ENCODE measurements at places on chromosomes 12 and 14. TPM values are rescaled to one million over a fixed set of nuclear protein-coding genes. Genes with fewer than 3 reads are reported as not detected.
A peak's percentile ranks its signal among the peaks of the same experiment; 100 is the strongest.

DNA sequence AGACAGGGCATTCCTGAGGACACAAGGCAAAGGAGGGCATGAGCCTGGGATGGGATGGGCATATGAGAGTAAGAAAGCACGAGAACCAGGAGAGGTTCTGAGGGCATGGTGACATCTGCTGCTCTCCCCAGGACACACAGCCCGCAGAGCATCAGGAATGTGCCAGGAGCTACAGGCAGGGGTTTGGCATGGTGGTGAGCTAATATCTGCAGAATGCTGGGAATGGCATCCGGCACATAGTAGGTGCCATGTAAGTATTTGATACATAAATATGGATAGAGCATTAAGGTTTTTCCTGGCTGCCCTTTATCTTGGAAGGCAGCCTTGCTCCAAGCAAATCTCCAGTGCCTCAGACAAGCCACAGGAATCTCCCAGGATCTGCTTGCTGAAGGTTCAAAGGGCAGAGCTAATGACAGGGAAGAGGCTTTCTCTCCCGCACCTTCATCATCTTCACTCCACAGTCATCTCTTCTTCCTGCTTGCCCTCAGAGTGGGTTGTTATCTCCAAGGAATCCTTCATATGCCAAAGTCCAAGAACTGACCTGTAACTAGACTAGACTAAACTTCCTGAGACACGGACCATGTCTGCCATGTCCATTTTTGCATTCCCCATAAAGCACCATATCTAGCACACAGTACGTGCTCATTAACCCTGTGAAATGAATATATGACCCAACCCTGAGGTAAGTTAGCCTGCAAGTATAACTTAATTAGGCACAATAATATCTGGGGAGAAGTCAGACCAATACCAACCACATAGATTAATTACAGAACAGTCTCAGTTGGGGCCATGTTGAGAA is 62.0 kb upstream of the SCN8A start:
- DNase-seq, result no peak

GRCh38 chr12:117187421-117187820 is 2.8 kb downstream of the FBXO21 start:
- DNase-seq, result no peak

GRCh38 chr12:112980491-112981158 is 2.3 kb downstream of the OAS2 start:
- DNase-seq, result no peak

- no peak for DNase-seq
Observed at GRCh38 chr12:50072198-50072907, 12.8 kb upstream of the SMARCD1 start.

- DNase-seq, result no peak
Observed at GRCh38 chr14:71891970-71892369, 40.3 kb upstream of the RGS6 start.

DNA sequence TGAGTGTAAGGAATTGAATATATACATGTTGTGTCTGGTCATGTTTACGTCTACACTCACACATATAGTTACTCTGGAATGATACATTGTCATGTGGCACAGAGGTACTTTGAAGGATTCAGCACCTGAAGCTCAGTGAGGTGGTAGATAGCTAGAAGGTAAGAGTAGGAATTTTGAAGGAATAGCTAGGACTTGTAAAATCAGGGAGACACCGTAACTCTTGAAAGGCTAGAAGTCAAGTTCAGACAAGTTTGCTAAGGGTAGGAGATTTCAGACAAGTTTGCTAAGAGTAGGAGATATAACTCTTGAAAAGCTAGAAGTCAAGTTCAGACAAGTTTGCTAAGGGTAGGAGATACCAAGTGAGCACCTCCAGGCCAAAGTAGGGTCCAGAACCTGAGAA is 14.0 kb upstream of the NRXN3 start:
- no peak for DNase-seq

GRCh38 chr12:104692557-104693218 is 235.9 kb downstream of the CHST11 start:
- no peak for DNase-seq

DNA sequence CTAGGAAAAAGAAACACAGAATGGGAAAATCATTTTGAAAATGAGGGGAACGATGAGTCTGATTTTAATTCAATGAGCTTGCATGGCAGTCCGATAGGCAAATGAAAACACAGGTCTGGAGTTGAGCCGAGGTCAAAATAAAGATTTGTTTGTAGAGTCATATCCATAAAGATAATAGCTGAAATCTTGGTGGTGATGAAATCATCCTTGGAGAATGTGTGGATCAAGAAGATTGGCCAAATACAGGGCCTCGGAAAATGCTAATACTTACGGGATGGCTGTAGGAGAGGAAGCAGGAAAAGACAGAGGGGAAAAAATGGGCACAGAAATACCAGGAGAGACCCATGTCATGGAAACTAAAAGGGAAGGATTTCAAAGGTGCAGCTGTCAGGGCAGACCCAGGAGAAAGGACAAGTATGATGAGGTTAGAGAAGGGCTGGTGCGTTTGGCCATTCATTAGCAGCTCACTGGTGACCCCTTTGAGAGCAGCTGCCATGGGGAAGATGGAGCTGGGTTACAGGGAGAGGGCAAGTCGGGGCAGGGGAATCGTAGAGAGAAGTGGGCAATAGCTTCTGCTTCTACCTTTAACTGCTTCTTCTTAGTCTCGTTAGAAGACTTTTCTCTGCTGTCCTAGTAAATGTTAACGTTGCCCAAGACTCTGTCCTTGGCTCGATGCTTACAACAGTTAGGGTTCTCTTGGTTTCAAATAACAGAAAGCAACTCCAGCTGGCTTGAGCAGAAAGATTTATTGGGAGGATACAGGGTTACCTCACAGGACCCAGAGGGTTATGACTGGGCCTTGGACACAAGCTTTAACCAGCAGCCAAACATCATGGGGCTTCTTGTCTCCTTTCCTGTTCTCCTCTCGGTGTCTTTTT is 161.8 kb downstream of the EFCAB11 start:
- DNase-seq, result no peak

GRCh38 chr12:25052196-25052913 is 103.5 kb upstream of the BCAT1 start:
- DNase-seq, result peak; percentile 22

GRCh38 chr12:69905801-69906200 is 80.8 kb downstream of the MYRFL start:
- DNase-seq, result no peak

DNA sequence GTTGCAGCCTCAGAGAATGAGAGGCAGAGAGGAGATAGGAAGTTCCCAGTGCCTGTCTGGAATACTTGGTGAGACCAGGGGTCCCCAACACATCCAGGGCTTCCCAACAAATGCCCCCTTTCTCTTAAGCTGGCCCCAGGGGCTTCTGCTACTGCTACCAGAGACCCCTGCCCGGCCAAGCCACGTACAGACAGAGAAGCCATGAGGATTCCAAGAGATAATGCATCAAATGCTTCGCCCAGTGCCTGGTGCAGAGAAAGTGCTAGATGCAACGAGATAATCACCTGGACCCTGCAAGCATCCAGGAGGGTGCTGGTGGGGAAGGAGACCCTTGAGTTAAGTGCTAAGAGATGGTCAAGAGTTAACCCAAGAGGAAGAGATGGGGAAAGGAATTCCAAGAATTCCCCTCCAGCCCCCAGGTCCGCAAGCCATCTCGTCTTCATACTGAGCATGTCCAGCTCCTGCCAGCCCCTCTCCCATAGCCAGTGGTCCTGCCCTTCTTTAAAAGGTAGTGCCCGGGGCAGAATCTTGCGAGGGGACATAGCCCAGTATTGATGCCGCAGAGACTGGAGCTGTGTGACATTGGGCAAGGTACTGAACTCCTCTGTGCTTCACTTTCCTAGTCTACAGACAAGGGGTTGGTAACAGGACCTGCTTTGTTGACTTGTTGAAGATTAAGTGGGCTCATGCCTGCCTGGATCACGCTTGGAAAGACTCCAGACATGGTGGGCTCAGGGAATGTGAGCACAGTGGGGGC is 103.3 kb downstream of the CALM1 start:
- no peak for DNase-seq

- no peak for DNase-seq
Observed at GRCh38 chr12:69099201-69099837, 140.1 kb upstream of the CPSF6 start.

GRCh38 chr12:49538510-49539403 is at the start of gene KCNH3:
KCNH3 (plus strand) TSS chr12:49539030; CDS start chr12:49539417, 387 bp downstream.
- DNase-seq, result peak; percentile 86

DNA sequence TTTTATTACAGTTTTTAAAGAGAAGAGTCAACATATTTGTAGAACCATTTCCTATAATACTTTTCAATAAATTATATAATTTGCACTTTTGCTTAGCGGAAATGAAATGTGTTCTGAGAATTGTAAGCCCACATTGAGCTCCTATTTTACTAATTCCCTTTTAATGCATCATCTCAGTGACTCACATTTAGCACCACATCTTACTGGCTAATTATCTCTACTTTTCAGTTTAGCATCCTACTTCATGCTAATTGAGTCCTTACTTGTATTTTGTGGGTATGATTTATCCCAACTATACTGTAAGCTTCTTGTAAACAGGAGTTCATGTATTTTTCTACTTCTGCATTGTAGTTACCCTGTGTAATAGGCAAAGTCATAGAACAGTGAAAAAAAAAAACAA is 67.5 kb downstream of the TMX1 start:
- no peak for DNase-seq

DNA sequence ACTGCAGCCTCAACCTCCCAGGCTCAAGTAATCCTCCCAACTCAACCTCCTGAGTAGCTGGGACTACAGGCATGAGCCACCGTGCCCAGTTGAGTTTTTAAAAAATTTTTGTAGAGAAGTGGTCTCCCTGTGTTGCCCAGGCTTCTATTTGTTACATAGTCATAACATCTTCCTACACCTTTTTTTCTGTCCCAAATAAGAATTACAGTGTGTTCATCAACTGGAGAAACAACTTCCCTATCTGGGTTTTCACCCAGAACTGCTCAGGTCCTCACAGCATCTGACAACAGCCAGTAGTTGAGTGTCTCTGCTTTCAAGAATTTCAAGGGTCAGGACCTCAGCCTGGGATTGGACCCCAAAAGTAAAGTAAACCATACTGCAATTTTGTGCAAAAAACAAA is 235.2 kb upstream of the AMIGO2 start:
- DNase-seq, result no peak

DNA sequence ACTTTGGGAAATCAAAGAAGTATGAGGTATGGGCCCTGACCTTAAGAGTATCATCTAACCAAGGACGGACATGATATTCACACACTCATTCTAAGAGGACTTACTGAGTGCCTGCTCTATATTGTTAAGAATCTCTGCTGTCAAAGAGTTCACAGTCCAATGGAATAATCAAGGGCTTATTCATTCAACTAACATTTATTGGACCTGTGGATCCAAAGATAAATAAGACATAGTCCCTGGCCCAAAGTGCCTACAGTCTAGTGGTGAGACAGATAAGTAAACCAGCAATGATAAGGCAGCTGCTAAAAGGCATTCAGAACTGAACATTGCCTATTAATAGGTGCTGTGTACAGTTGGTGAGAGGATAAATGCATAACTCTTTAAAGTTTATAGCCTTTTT is 11.0 kb downstream of the WDR20 start:
- no peak for DNase-seq

GRCh38 chr12:24352363-24352762 is 402.9 kb upstream of the SOX5 start:
- DNase-seq, result no peak

GRCh38 chr12:43362910-43363694 is 188.9 kb downstream of the ADAMTS20 start:
- DNase-seq, result no peak

GRCh38 chr14:101843665-101844064 is 82.2 kb downstream of the PPP2R5C start:
- DNase-seq, result peak; percentile 42

- no peak for DNase-seq
Observed at GRCh38 chr12:50110127-50110761, 1.8 kb upstream of the COX14 start.

DNA sequence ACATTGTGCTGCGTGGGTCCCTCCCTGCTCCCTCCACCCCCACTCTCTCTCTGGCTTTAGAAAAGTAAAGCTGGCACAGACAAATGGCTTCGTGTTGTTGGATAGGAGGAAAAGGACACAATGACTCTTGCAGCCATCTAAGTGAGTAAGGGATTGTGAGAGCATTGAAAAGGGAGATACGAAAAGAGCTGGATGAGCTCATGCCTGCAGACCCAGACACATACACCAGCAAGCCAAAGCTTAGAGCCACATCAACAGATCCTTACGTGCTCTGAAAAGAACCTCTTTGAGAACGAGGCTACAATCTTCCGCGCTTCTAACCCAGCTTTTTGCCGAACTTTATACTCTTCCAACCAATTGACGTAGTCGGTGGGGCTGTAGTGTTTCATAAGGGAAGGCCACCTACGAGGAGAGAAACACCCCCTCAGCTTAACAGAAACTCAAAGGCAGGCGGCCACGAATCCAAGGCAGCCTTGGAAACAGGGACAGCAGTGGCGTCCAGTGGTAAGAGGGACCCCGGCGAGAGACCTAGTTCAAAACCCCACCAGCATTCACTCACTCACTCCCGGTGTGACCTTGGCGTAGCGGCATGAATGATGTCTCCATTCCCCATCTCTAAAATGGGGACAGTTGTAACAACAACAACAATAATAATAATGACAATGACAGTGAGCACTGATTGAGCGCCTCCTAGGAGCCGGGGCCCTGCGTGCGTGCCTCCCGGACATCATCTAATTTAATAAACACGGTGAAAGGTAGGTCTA is 1.1 kb downstream of the FBXO21 start:
- no peak for DNase-seq

Gene CDKN1B
- 252 TPM for total RNA-seq

Gene CAPZA3
- not detected for total RNA-seq

Gene PLBD1
- total RNA-seq, result 1.8 TPM

Gene CPNE6
- not detected for total RNA-seq

Gene RTL1
- not detected for total RNA-seq

Gene SAMD15
- 0.26 TPM for total RNA-seq

Gene OAS1
- 16.0 TPM for total RNA-seq

Gene SMCO2
- total RNA-seq, result not detected

Gene FSCB
- not detected for total RNA-seq

Data from T-helper 17 cell (primary cell).